NCI-H1105 (cell line): ENCODE measurements at places on chromosomes 5 and 9.
A peak's percentile ranks its signal among the peaks of the same experiment; 100 is the strongest.

- DNase-seq = no peak
Measured at GRCh38 chr5:129691220-129691619, 56.7 kb upstream of the MINAR2 start.

DNA sequence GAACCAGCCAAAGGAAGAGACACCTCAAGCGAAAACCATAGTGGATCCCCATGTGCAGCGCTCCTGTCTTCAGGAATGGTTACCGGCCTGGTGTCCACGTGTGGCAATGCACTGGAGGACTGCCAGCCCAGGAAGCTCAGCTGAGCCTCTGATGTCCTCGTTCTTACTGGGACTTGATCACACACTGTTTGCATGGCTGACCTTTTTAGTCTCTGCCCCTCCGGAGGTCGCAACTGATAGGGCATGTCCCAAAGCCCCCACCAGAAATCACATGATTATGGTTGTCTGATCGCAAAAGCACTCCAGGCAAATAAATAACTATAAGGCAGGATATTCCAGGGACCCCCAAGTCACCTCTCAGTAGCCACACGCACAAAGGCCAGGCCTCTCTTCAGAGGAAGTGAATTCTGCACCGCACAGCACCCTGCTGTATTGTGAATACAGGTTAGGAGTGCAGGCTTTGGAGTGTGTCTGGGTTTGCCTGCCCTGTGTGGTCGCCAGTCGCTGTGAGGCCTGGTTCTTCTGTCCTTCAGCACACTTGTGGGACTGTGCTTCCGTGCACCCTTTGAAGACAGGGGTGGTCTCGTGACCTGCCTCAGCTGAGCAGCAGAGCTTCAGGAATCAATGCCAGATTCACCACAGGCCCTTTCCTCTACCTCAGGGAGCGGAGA, 13.4 kb upstream of the HABP4 start:
- DNase-seq = no peak

GRCh38 chr9:1957856-1958255, 57.3 kb upstream of the SMARCA2 start:
- DNase-seq = no peak

DNA sequence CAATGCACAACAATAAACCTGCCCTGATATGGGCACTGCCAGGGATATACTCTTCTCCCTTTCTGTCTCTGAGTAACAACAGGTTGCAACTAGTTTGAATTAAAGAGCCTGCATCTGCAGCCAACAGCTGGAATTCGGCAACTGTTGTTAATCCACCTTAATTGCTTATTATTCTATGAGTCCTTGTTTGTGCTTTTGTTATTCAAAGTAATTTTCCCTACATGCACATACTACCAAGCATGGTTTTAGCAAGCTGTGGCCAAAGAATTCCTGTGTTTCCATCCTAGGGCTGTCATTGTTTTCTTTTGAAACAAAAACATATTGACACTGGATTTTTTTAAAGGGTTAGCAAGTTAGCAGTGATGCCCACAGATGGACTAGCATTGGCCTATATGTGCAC, 171.5 kb downstream of the EFNA5 start:
- DNase-seq = no peak

DNA sequence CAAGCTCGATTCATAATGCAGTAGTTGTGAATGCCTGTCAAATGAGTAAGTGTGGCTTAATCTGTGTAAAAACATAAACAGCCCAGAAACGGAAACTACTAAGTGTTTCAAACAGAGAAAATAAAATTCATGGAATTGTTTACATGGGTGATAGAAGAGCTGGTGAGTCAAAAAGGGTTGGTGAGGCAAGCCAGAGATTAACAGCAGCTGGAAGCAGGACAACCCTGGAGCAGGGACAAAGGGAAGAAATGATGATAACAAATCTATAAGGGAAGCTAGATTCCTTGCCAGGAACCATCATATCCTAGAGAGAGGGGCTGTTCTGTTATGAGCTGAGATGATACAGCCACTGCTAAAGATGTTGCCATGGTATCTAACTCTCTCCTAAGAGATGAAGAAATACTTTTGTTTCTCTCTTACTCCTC, 18.0 kb upstream of the PRR16 start:
- no peak for DNase-seq

- DNase-seq = no peak
Measured at GRCh38 chr5:43309637-43310036, 3.6 kb downstream of the HMGCS1 start.

DNA sequence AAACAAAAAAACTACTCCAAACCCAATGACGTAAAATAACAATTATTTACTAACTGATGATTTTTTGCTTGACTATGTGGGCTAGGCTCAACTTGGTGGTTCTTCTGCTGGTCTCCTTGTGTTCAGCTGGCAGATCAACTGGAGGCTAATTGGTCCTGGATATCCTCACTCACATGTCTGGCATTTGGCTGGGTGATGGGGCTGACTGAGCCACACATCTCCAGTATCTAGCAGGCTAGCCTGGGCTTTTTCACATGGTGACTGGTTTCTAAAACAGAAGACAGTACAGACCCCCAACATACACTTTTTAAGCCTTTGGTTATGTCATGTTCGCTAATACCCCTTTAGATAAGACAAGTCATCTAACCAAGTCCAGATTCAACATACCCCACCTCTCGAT, 104.7 kb upstream of the PRRC1 start:
- DNase-seq = no peak

DNA sequence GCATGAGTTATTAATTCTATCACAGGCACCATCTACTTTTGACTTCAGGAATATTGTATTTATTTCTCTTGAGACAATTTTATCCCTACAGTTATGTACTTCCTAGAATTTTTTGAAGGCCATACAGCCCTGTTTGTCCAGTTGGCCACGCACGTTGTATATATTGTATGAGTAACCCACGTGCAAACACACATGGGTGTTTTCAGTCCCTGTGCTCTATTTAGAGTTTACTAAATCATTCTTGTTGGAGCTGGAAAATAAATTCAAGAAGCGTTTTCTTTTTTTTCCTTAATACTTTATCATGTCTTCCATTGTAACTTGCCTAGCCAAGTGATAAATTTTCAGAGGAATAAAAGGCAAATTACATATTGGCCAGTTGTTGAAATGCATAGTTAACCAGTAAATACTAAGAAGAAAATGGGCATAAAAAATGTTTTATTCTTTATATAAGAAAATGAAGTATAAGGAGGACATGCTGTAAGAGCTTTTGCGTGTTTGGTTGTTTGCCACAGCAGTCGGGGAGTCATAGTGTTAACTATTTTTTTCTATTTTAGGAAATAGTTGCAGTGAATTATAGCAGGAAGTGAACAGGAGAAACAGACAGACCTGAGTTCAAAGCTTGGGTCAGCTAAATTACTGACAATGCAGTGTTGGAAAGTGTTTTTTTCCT, 86.4 kb upstream of the MINAR2 start:
- no peak for DNase-seq

- no peak for DNase-seq
Measured at GRCh38 chr9:23254404-23255184, 571.4 kb downstream of the ELAVL2 start.

GRCh38 chr9:125240649-125240999, 519 bp downstream of the HSPA5 start:
- peak; percentile 2 for DNase-seq

GRCh38 chr5:75844301-75844700, 127.1 kb upstream of the POC5 start:
- DNase-seq = no peak

GRCh38 chr9:127780126-127780885, 1.8 kb upstream of the SH2D3C start:
- no peak for DNase-seq

- no peak for DNase-seq
Measured at GRCh38 chr9:17484906-17485305, 94.0 kb upstream of the SH3GL2 start.

- DNase-seq = no peak
Measured at GRCh38 chr5:3361811-3362605, 233.6 kb upstream of the IRX1 start.

- no peak for DNase-seq
Measured at GRCh38 chr5:180803181-180804128, 849 bp upstream of the MGAT1 start.

- DNase-seq = no peak
Measured at GRCh38 chr9:95834281-95834907, 41.1 kb upstream of the ERCC6L2 start.

- no peak for DNase-seq
Measured at GRCh38 chr5:77379558-77380061, 112.5 kb downstream of the WDR41 start.

DNA sequence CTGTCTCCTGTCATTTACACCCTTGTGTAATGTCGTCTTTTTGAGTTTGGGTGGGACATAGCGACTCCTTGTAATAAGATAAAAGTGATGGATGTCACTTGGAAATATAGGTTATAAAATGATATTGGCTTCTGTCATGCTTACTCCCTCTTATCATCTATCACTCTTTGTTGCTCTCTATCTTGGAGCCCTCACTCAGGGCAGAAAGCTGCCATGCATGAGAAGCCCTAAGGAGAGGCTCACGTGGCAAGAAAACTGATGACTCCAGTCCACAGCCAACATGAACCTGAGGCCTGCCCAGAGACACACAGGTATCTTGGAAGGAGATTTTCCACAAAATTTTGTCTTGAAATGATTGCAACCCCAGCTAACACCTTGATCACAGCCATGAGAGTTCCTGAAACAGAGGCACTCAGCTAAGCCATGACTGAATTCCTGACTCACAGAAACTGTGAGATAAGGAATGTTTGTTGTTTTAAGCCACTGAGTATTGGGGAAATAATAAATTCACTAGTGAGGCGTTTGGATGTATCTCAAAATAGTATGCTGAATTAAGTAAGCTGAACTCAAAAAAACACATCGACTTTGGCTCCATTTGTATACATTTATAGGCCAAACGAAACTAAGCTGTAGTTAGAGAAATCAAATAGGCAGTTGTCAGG, 216.7 kb downstream of the CDH18 start:
- no peak for DNase-seq

DNA sequence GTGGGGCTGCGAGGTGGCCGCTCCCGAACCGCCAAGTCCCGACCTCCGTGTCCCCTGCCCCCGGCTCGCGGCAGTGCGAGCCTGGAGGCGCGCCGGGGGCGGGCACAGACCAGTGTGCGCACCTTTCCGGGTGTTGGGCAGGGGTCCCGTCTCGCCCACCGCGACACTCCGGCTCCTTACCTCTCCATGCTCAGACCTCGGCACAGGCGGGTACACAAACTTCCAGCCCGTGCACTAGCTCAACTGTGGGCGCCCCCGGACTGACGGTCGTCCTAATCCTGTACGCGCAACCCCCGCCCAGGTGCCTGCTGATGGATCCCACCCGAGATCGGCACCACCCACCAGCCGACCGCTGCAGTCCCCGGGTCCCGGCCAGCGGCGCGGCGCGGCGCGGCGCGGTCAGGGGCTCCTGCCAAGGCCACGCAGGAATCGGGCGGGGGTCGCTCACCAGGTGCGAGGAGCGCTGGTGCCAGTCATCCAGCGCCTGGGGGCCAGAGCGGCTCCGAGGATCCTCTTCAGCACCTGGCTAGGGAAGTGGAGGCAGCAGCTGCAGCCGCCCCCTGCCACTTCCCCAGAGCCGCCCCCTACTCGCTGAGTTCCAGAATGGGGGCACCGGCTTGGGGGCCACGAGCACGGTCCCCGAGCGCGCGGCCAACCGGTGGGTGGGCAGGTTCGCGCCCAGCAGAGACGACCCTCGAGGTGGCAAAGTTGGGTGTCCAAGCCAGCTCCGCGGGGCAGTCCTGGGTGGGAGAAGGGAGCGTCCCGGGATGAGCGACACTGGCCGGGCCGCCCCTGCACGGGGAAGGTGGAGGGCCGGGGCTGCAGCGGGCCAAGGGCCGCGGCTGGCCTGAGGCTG, 511 bp downstream of the SEMA5A start:
- DNase-seq = no peak

DNA sequence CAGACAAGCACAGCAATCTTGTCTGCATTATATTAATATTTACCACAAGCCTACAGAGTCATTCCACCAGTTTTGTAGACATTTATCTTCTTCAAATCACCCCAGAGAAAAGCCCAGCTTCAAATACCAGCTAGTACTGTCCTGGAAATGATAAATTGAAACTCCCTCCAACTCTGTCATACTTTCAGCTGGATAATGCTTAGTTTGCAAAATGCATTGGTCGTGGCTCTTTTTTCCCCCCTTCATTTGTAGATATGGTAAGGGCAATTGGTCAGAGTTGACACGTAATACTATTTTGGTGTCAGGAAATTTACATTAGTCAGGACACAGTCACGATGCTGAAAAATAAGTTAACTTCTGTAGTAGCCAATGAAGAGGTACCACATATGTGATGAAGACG, 21.2 kb downstream of the HMHB1 start:
- no peak for DNase-seq

GRCh38 chr5:6480133-6481051, 31.7 kb downstream of the UBE2QL1 start:
- DNase-seq = no peak

DNA sequence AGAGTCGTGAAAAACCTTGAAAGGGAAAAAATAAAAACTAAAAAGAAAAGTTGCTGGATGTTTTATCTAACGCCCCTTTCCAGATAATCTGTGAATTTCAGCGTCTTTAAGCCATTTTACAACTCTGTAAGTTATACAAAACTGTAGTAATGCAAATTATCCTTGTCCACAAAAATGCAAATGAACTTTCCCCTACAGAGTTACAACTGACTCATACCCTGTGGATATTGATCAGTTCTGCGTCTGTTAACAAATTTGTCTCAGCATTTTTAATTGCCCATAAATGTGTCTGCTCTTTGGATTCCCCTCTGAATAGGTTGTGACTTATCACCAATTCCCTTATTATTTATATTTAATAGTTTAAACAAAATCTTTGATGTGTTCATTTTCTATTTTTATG, 105.9 kb upstream of the PRLR start:
- DNase-seq = no peak

- no peak for DNase-seq
Measured at GRCh38 chr9:70177121-70177520, 81.7 kb upstream of the SMC5 start.

DNA sequence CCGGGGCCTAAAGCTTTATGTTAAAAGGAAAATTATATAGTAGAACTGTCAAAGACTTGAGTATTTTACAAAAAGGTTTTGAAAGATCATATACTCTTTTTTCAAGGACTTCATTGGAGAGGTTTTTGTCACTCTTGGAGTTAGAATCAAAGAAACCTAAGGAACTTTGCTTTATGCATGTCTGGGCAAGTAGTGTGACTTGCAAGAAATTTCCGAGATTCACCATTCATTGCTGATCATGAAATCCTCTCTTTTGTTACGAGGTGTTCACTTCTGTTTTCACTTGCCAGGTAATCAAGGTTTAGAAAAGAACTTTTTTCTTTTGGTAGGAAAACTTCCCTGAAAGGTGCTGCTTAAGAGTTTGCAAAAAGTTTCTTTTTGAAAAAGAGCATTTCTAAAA, 64.8 kb downstream of the NUP214 start:
- no peak for DNase-seq

- no peak for DNase-seq
Measured at GRCh38 chr9:98456156-98456613, 200.7 kb upstream of the TBC1D2 start.

GRCh38 chr5:139177809-139178588, 20.2 kb downstream of the SIL1 start:
- DNase-seq = peak; percentile 65

DNA sequence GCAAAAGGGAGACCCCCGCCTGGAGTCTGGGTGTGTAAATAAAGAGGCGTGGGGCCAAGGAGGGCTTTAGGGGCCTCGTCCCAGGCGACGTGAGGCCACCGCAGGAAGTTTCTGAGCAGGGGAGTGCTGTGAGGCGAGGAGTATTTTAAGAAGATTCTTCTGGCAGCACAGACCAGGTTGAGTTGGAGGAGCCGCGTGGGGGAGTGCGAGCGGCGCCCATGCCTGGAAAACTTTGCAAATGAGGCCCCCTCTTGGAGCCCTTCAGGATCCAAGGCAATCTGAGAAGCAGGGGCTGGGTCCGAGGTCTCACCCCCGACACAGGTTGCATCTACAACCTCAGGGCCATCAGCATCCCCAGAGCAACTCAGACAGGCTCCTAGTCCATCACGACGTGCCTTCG, 24.3 kb upstream of the CPLX2 start:
- DNase-seq = no peak
